ENCODE measurements at places on chromosomes 5 and 9. TPM values are rescaled to one million over a fixed set of nuclear protein-coding genes. Genes with fewer than 3 reads are reported as not detected.

DNA sequence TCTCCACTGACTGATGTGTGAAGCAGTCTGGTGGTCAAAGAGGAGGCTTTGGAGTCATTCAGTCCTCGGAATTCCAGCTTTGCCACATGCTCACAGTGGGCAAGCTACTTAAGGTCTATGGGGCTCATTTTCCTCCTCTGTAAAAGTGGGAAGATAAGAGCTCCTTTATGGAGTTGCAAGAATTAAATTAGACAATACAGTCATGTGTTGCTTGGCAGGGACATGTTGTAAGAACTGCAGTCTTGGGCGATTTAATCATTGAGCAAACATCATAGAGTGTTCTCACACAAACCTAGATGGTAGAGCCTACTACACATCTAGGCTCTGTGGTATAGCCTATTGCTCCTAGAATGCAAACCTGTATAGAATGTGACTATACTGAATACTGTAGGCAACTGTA is 253.9 kb downstream of the SH3GL2 start:
- no peak for DNase-seq

GRCh38 chr9:78567693-78568092 is 270.8 kb downstream of the PSAT1 start:
- DNase-seq: no peak

Gene MARCOL
- total RNA-seq: not detected

GRCh38 chr5:59065554-59065953 is 482.7 kb downstream of the RAB3C start:
- no peak for DNase-seq

Gene SLC6A3
- not detected for total RNA-seq

Gene SLC23A1
- not detected for total RNA-seq

GRCh38 chr9:131046581-131047202 is 37.7 kb downstream of the LAMC3 start:
- DNase-seq: peak; percentile 82

Gene PPP2R2B
- total RNA-seq: not detected

GRCh38 chr5:100551183-100551582 is 16.0 kb downstream of the FAM174A start:
- no peak for DNase-seq

GRCh38 chr9:14389146-14389545 is 75.2 kb upstream of the NFIB start:
- no peak for DNase-seq

DNA sequence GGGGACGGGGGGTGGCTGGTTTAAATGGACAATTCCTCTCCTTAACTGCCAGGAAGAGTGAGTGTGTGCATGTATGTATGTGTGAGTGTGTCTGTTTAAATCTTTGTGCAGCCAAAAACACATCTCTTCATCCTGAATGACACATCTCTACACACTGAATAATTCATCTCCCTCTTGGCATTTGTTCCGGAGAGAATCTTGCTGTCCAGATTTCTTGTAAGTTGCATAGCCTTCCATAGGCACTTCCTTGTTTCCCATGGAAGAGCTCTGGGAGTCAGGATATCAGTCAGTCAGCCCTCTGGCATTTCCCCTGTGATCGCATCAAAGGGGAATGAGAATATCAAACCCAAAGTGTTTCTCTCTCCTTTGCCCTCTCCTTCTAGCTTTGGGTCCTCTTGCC is 74.7 kb downstream of the WWC1 start:
- DNase-seq: peak; percentile 7

GRCh38 chr9:85746309-85746708 is 4.6 kb upstream of the AGTPBP1 start:
- no peak for DNase-seq

DNA sequence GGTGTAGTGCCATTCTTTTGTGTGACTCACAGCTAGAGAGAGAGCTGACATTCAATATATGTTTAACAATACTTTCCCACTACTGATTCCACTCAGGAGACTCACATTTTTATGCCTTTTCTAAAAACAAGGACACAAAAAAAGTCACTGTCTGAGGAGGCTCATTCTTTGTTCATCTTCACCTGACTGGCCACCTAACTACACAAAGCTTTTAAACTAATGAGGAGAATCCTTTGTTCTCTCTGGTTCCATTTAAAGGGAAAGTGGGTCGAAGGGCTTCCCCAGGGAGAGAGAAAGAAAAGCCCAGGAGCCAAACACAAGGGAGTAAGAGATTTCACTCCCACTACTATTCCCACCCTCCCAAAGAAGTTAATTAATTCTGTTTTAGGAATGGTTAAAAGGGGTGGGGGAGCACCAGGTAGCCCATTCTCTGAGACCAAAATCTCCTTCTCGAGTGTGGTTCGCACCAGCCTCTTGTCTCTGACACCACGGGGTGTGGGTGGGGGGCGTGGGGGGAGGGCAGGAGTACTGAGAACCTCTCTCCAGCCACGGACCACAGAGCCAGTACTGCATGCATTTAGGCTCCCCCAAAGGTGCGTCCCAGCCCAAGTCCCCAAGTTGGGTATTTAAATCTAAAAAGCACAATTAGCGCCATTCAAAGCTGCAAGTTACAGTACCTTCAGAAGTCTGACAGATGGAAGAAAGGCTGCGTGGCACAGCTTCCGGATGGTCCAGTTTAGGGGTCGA is 747 bp downstream of the TRPM3 start:
- no peak for DNase-seq

GRCh38 chr5:100654895-100655294 is 119.7 kb downstream of the FAM174A start:
- DNase-seq: no peak

Gene ADRA1B
- total RNA-seq: not detected

GRCh38 chr9:35908504-35909125 is 675 bp upstream of the SPAAR start:
- no peak for DNase-seq

GRCh38 chr9:79213417-79214125 is 358.2 kb upstream of the TLE4 start:
- no peak for DNase-seq

DNA sequence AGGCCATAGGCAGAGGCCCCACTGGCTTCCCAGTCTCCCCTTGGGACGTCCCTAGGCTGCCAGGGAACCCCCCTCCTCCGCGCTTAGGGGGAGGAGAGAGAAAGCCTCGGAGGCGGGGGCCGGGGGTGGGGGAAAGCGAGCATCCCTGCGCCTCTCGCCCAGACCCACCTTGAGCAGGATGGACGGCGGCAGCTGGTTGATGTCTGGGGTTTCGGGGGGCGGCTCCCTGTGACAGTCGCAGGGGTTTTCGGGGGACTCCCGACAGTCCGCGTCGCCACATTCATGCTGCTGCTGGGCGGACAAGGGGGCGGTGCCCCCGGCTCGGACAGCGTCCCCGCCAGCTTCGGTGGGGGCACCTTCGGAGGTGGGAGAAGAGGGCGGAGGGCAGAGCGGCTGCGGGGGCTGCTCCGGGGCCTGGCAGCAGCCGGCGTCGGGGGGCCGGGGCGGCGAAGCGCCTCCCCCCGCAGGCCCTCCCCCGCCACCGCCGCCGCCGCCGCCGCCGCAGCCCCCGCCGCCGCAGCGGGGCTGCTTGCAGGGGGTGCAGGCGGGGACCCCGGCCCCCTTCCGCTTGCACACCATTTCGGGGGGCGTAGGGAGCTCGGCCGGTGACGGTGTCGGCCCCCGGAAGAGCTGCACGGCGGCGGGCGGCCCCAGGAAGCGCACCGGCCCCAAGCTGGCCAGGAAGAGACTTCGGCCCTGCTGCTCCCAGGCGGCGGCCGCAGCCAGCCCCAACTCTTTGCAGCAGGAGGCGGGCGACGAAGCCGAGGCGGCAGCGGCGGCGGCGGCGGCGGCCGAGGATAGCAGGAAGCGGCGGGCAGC is 1.2 kb downstream of the FBXL17 start:
- peak; percentile 60 for DNase-seq

DNA sequence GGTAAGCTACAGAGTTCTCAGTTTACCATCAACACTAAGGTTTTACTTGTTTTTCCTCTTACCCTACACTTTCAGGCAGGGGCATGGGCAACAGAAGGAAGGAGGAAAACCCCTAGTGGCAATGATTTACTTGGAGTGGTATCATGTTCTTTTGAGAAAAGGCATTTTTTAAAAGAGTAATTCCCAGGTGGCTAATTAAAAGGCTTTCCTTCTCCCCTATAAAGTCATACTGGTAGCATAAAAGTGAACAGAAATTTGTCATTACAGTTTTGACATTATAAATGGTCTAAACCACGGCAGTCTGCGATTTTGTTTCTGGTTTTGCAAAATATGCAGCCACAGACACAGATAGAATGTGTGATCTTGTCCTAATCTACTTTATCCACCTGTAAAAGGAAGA is 30.9 kb upstream of the OR2K2 start:
- DNase-seq: peak; percentile 28

Measured in A673 (cell line).